ENCODE measurements at places on chromosomes 7 and 10.

DNA sequence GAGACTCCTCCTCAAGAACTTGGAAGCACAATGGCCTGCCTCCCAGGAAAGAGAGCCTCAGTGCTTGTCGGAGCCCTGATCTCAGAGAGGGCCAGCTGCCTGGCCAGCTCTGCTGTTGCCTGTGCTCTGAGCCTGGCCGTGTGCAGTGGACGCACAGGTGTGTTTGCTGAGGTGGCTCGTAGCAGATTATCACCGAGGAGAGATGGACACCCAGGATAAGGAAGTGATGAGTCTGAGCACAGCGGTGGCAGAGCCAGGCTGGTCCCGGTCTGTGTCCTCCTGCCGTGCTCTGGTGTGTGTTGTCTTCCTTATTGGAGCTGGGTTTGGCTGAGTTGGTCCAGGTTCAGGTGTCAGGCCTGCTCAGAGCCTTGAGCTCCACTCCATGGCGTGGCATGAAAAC is 208.5 kb downstream of the EBF3 start:
- DNase-seq = no peak

DNA sequence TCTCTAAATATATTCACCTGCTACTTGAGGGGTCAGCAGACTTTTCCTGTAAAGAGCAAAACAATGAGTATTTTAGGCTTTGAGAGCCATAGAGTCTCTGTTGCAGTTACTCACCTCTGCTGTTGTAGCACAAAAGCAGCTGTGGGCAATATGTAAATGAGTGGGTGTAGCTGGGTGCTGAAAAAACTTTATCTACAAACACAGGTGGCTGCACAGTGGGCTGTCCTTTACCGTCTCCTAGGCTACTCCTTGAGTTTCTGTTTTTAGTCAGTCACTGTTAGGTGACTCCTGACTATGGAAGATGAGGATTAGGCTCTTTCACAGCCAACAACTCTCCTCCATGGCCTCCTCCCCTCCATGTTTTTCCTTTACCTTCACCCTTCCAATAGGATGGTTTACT is 286.1 kb upstream of the C7orf33 start:
- DNase-seq = no peak

- no peak for DNase-seq
Measured at GRCh38 chr10:128776673-128777252, 650.5 kb upstream of the MKI67 start.

DNA sequence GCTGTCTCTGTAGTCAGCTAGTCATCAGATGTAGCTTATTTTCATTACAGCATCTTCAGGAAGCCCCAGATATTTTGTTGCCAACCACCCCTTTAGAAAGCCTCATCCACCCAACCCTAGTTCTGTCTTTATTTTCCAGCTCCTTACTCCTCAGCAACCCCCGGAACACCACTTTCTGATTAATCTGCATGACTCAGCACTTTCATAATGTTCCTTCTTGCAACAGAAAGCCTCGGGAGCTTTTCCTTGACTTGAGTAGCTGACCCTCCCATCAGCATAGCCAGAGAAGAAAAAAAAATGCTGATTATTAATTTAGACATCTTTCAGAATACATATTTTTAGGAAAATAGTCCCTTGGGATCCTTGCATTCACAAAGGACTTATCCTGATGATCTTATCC is 244.0 kb upstream of the CXCL12 start:
- DNase-seq = no peak

DNA sequence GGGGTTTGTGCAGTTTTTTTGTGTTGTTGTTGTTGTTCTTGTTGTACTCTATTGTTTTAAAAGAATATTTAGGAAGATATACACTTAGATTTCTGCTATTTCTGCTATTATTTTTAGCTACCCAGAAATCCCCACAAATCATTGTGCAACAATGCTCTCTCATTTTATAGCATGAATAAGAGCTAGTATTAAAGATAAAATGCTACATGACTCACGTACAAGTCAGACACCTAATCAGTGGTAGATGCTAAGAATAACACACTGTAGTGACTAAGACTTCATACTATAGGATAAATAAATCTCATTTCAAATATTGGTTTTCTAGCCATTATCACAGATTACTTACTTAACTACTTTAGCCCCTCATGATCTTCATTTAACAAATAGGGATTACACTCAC is 920.5 kb downstream of the KCNMA1 start:
- DNase-seq = no peak

GRCh38 chr10:72370201-72370722 is 15.5 kb upstream of the DNAJB12 start:
- DNase-seq = no peak

- DNase-seq = peak; percentile 19
Measured at GRCh38 chr7:151756076-151756731, 120.7 kb downstream of the PRKAG2 start.

DNA sequence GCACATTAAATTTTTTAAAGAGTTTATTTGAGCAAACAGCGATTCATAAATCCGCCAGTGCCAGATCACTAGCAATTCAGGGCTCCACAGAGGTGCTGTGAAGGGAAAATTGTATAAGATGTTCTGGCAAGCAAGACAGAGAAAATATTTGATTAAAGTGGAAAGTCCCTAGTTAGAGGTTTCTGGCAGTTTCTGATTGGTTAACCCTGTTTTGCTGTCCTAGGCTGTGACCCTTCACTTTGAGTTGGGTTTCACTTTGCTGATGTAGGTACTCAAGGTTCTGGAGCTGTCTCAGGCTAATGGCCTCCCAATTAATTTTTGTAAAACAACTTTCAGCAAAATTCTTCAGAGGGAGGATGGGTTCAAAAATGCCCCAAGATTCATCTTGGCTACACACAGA is 79.4 kb upstream of the NXPH1 start:
- DNase-seq = no peak

DNA sequence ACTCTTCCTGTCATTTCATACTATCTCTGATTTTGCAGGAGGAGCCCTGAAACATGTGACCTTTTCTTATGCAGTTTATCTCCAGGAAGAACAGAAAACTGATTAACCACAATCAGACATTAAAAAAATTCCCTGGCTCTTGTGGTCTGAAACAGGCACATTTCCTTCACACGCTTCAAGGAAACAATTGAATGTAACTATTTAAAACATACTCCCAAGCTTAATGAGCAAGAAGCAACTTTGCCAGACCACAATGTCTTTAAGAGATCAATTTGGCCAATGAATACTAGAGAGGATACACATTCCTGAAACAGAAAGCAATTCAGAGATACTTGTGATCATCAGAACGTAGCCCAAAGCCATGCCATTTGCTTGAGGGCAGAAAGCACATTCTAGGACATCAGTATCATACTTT is 65.8 kb downstream of the PIP4K2A start:
- DNase-seq = no peak

DNA sequence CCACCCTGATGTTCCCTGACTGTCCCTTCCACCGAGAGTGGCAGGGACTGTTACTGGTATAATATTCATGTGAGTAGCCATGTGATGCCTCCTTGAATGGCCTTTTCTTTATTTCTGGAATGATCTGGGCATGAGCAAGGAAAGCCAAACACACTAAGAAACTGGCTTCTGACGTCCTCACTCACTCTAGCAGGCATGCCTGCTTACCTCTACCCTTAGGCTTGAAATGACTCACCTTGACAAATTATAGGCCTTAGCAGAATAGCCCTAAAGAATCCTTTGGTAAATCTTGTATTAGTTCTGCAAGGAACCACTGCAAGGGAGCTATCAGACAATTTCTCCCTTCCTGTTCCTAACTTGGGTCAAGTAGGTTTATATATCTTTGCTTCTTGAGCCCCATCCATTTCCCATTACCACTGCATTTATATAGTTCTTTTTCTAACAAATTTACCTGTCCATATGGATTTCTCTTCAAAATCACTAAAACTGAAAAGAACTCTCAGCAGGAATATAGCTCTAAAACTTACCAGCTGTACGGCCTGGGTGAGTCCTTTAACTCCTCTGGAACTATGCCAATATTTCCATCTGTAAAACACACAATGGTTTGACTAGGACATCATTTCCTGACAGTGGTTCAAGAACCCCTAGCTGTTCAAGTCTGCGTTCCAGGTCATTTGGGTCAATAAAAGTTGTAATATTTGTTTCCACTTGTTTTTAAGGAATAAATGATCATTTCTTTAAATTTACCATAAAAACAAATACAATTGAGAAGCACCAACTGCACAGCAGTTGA is 13.0 kb upstream of the NDUFA5 start:
- DNase-seq = no peak

DNA sequence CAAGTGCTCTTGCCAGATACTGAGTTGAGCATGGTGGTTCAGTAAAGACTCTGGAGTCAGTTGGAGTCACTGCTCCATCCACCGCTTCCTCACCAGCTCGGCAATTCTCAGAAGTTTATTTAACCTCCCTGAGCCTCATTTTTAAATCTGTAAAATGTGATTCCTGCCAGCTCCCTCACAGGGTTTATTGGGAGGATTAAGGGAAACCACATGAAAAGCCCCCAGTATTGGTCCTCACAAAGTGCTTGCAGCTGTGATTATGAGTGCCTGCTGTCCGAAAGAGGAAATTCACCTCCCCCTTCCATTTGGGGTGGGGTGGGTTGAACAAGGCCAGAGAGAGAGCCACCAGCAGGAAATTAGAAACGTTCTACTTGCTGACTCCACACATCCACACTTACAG is 99.0 kb downstream of the AOAH start:
- no peak for DNase-seq

- DNase-seq = no peak
Measured at GRCh38 chr10:52635651-52636050, 136.9 kb downstream of the MBL2 start.

DNA sequence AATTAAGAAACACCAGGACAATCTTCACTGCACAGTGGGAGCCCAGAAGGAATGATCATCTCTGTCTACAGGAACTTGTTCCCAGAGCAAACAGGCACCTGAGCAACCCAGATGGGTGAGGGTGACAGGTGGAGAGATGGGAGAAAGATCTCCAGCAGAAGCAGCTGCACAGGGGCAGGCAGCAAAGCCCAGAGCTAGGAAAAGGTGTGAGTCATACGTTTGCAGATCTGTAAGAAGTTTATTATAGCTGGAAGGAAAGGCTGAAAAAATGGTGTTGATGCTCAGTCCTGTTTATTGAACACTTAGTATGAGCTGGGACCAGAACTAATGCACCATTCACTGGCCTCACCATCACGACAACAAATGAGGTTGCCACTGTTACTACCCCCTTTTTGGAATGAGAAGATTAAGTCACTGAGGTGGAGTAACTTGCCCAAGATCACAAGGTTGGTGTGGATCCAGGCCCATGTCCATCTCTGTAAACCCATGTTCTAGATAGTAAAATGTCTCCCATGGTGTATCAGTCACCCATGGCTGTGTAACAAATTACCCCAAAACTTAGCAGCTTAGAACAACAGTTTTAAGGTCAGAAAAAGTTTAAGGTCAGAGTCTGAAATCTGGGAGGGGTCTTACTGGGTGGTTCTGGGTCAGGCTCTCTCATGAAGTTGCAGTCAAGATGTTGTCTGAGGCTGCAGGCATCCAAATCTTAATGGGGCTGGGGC is 506.9 kb downstream of the RPS24 start:
- DNase-seq = no peak

DNA sequence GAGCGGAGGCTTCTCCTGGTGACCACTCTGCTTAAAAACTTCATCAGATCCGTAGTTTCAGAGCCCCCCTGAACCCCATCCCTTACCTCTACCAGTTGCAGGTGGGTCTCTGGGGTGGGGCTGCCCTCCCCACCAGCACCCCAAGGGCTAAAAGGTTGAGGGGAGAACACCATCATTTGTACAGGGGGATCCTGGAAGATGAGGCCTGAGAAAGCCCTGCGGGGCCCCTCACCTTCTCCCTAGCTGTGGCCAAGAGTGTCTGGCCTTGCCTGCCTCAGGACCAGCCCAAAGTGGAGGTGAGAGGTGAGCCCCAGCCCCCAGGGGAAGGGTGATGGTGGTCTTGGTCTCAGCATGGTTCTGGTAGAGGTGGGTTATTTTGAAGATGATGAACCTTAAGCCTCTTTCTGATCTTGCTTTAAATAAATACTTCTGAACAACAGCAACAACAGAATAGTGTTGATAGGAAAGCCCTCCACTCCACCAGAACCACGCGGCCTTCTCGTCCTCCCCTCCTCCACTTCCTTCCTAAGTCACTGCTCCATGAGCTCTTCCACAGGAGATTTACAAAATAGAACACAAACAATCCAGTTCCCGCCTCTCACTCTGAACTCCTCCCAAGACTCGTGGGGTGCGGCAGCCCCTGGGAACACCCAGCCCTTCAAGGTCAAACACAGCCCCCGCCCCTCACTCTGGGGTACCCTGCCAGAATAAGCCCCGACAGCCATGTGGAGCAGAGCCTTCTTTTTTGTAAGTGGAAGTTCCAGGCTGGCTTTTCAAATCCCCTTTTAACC is 169.1 kb downstream of the EGFR start:
- DNase-seq = no peak
